ENCODE measurements at places on chromosomes 4 and X.

DNA sequence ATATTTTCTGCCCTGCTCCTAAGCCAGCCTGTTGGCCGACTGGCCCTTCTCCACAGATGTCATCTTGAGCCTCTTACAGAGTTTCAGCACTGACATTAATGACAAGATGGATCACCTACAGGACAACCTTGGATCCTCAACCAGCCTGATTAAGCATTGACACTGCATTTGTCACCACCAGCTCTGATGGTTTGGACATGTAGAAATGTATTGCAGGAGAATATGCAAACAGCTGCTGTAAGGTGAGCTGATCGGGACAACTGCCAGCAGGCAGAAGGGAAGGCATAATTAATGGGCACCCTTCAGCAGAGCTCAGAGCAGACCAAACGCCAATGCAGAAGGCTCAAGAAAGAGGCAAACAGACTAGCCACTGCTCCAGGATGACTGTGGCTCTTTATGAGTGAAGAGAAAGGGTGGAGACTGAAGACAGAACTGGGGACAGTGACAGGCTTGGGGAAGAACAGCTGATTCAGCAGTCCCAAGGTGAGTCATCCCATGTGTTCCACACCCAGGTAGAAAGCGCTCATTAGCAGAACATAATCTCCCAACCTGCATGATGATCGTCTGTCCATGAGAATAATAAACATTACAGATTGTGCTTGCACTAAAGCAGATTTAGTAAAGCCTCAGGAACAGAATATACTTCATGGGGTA, 6.7 kb downstream of the CORIN start:
- no peak for DNase-seq

DNA sequence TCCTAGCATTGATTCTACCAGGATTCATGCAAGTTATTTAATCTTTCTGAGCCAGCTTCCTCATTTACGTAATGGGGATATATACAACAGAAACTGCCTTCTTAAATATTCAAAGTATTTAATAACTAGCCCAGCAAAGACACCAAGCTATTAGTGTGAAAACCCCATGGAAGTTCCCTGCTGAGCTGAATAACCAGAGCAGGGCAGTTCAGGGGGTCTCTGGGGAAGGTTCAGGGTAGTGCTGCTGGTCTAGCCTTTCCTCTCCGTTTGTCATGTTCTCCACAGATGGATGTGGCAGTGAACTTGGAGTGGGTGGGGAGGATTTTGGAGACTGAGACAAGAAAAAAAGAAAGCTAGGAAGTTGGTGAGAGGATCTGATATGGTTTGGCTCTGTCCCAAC, 240.8 kb upstream of the TAPT1 start:
- DNase-seq, result no peak

DNA sequence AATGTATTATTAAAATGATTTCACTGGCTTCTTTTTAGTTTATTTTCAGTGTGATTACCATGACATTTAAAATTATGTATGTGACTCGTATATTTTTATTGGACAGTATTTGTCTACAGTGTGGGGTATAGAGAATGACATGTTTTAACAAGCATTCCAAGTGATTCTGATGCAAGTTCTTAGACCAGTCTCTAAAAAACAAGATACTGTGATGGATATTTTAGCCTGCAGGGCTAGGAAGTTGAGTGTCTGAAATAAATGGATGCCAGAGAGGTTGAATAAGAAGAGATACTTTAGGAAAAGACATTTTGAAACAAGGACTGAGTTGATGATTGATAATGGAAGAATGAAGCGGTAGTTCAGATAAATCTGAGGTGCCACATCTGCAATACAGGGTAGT, 3.5 kb upstream of the MAD2L1 start:
- no peak for DNase-seq

GRCh38 chr4:95830651-95831050, 9.2 kb upstream of the PDHA2 start:
- no peak for DNase-seq

DNA sequence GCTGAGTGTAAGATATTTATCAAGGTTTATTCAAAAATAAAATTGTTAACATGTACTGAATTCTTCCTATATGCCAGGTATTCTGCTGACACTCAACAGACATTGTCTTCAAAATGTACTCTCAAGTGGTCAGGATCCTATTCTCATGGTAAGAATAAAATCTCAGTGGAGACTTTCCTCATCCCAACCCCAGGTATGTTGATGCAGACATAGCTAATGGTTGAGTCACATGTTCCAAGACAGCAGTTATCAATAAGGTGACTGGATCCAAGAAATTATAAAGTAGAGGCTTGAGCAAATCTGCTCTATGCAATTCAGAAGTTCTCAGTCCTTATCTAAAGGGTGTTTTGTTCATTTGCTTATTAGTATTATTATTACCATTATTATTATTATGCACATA, 115.2 kb upstream of the GABRA2 start:
- no peak for DNase-seq

DNA sequence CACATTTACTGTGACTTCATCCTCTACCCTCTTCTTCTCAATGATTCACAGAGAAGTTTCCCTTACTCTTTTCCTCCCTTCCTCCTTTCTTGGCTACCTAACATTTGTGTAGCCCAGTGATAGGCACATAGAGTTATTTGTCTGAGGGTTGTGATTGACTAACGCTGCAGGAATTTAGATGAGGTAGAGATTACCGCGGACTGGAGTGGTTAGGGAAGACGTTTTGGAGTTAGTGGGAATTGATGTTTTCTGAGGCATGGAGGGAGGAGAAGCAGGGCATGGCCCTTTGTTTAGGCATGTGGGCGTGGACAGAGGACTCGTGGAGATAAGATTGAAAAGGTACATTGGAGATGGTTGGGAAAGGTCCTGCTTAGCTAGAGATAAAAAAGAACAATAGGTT, 246.7 kb downstream of the GPAT3 start:
- no peak for DNase-seq

- no peak for DNase-seq
These were observed 114.7 kb upstream of the ARMCX2 start for GRCh38 chrX:101774340-101774739.

GRCh38 chr4:166399021-166399420, 526.0 kb downstream of the TLL1 start:
- DNase-seq, result no peak
